ENCODE measurements at places on chromosomes 5 and 9.
A peak's percentile ranks its signal among the peaks of the same experiment; 100 is the strongest.

- no peak for DNase-seq
Observed at GRCh38 chr9:89498852-89499480, 1.1 kb upstream of the SEMA4D start.

GRCh38 chr5:24110004-24110615, 534.7 kb downstream of the CDH10 start:
- no peak for DNase-seq

GRCh38 chr9:127742435-127743088, 7.5 kb upstream of the TOR2A start:
- DNase-seq, result peak; percentile 88

GRCh38 chr5:149402291-149402690, 23.2 kb upstream of the IL17B start:
- no peak for DNase-seq

DNA sequence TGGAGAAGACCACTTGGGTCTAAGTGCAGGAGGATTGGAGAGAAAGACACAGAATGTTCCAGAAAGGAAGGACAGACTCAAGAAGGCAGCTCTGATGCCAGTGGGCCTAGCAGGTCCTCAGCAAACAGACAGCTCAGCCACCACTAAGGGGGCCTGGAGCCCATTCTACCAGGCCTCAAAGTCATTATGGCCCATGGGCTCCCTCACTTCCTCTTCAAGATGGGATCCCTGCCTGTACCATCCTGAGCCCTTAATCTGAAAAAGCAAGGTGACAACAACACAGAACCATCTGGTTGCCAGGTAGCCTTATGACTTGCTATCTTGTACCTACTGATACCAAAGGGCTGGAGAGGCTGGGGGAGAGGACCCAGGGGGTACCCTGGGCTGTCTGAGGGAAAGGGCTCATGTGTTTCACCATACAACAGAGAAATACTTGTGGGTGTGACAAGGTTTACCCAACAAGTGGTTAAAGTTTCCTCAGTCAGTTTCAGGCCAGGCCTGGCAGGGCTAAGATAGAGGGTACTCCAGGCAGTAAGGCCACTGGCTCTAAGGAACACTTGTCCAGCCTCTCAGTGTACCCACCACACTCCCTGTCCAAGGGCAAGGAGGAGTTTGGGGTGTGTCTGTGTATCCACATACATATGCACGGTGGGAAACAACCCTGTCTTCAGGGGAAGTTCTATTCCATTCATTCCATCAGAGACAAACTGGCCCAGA, 30.7 kb downstream of the TCF7 start:
- DNase-seq, result no peak

GRCh38 chr9:22740781-22741180, 294.2 kb downstream of the DMRTA1 start:
- DNase-seq, result no peak

DNA sequence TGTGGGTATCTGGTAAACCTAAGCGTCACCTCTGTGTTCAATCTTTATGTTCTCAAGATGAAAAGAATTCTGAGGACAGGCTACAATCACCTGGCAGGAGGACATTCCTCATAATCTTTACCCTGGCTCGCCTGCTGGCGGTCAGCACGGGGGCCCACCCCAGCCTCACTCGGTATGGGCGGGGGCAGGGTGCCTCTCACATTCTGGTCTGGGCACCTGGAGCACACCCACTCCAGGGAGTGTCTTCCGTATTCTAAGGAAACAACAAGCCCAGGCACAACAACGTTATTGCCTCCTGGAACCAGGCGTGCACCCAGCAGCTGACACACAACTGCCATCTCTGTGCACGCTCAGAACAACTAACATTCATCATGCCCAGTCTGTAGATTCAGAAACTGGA, 179.8 kb downstream of the ROR2 start:
- DNase-seq, result no peak

GRCh38 chr5:33305572-33305971, 135.2 kb upstream of the TARS1 start:
- DNase-seq, result no peak

GRCh38 chr5:154740483-154740882, 14.7 kb upstream of the LARP1 start:
- DNase-seq, result no peak

All from HuH-7.5 (cell line).